Suprapubic skin (tissue), 4 donors: ENCODE measurements at places on chromosomes 4 and X. TPM values are rescaled to one million over a fixed set of nuclear protein-coding genes. Genes with fewer than 3 reads are reported as not detected.

- DNase-seq = no peak
These were observed 102.9 kb downstream of the GRXCR1 start for GRCh38 chr4:42995343-42995944.

The CT83 gene
- not detected for total RNA-seq

DNA sequence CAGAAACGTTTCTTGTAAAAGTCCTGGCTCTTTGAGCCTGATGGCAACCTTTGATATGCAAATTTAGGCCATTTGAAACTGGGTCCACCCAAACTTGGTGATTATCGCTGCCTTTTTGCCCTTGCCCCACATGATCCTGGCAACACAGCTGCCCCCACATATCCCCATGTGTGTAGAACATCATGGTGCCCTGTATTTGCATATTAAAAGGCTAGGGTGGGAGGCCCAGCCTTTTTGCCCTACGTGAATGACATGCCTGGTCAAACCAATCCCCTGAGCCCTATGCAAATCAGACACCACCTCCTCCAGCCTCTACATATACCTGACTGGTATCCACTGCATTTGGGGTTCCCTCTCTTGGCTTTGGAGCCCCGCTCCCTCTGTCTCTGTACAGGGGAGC, 202.4 kb downstream of the MAB21L2 start:
- no peak for DNase-seq

The EIF2S3 gene
- total RNA-seq = 114 TPM

DNA sequence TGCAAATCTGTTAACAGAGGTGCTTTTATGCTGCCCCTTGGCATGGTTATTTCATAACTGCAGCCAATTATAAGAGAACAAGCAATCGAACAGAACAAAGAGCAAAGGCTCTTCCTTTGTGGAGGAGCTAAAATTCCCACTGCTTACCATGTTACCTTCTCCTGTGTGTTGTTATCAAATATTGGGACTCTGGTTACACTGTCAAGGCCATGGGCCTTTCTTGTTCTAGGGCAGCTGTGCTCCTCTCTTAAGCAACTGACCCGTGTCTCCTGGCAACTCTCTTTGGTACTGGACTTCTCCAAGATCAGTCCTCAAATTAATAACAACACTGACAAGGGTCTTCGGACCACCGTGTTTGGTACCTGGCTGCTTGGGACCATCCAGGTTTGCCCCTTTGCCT, 12.1 kb upstream of the OPN1LW start:
- DNase-seq = no peak
